ENCODE measurements at places on chromosomes 6 and 20. TPM values are rescaled to one million over a fixed set of nuclear protein-coding genes. Genes with fewer than 3 reads are reported as not detected.
A peak's percentile ranks its signal among the peaks of the same experiment; 100 is the strongest.

RNF39 gene
- total RNA-seq: not detected

SH3BGRL2 gene
- 14.1 TPM for total RNA-seq

DEFB114 gene
- not detected for total RNA-seq

BPI gene
- not detected for total RNA-seq

CASP8AP2 gene
- 12.6 TPM for total RNA-seq

ABHD16A gene
- total RNA-seq: 38.3 TPM

PLG gene
- total RNA-seq: 0.16 TPM

RAET1L gene
- not detected for total RNA-seq

DNA sequence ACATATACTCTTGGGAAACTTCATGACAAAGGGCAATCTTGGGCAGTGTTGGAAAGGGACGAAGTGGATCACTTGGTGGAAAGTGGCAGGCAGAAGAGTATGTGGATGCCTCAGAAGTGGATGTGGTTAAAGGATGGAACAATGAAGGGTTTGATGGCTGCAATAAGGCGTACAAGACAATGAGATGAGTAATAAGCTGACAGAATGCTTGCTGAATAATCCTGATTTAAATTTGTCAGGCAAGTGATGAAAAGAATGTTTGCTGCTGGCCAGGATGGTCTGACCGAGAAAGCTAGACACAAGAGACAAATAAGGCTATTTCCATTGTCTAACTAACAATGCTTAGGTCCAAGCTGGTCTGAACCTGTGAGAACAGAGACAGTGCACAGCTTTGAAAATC lies 61.6 kb upstream of the CEP85L start:
- no peak overlapping the region for H3K4me3 ChIP-seq
- peak; percentile 75 for DNase-seq
- no peaks in the 10 kb centered on the region for H3K27me3 ChIP-seq
- H3K27ac ChIP-seq: peak overlapping the region; percentile 21
- peaks cover 24% of the 10 kb centered on the region for H3K4me1 ChIP-seq

- H3K4me1 ChIP-seq: peaks cover 12% of the 10 kb centered on the region
- H3K36me3 ChIP-seq: no peaks in the 10 kb centered on the region
- no peaks in the 10 kb centered on the region for H3K27me3 ChIP-seq
- no peak for DNase-seq
Observed at GRCh38 chr20:24116611-24117010, 128.0 kb upstream of the GGTLC1 start.

- no peak overlapping the region for H3K27ac ChIP-seq
- H3K4me1 ChIP-seq: no peaks in the 10 kb centered on the region
- no peaks in the 10 kb centered on the region for H3K27me3 ChIP-seq
- no peak overlapping the region for H3K4me3 ChIP-seq
- DNase-seq: no peak
- H3K36me3 ChIP-seq: no peaks in the 10 kb centered on the region
Observed at GRCh38 chr6:50116797-50117542, 67.2 kb upstream of the DEFB112 start.

DNA sequence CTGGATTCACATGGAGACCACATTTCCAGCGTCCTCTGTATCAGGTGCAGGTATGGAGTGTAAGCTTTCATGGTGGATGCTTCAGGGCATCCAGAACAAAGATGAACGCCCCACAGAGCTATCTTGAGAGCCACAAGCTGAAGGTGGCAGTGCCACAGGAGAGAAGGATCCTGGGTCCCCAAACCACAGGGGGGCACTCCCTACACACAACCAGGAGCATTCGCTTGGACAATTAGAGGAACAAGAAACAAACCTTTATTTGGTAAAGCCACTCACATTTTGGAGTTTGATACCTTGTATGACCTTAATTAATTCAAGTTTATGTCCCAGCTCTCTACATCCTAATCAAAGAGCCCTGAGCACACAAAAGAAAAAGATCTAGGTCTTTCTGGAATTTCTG lies 406.3 kb downstream of the PREX1 start:
- no peak overlapping the region for H3K4me3 ChIP-seq
- H3K27ac ChIP-seq: no peak overlapping the region
- H3K4me1 ChIP-seq: no peaks in the 10 kb centered on the region
- peaks cover 3% of the 10 kb centered on the region for H3K27me3 ChIP-seq
- H3K36me3 ChIP-seq: no peaks in the 10 kb centered on the region
- no peak for DNase-seq

DNA sequence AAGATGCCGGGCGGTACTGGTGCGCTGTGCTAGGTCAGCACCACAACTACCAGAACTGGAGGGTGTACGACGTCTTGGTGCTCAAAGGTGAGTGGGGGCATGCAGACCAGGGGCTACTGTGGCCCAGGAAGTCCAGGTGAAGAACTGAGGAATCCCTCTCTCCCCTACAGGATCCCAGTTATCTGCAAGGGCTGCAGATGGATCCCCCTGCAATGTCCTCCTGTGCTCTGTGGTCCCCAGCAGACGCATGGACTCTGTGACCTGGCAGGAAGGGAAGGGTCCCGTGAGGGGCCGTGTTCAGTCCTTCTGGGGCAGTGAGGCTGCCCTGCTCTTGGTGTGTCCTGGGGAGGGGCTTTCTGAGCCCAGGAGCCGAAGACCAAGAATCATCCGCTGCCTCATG lies 1.0 kb downstream of the LY6G6F start:
- no peak for DNase-seq
- H3K4me1 ChIP-seq: peaks cover 6% of the 10 kb centered on the region
- no peak overlapping the region for H3K27ac ChIP-seq
- no peak overlapping the region for H3K4me3 ChIP-seq
- H3K27me3 ChIP-seq: peaks cover 2% of the 10 kb centered on the region

DNA sequence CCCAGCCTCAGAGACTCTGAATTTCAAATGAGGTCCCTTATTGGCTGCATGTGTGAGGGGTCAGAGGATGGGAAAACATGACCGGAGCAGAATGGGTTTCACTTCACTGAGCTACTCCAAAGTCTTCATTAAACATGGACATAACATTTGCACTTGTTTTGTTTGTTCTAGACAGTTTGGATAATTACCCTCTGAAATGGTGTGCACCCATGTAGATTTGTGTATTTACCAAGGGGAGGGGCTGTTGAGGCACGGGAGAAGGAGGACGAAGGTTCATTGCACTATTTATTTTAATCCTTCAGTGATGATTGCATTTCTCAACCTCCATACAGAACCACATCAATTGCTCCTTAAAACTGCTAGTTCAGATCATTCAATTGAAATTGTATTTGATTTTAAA lies 364.2 kb downstream of the TFAP2B start:
- no peak for DNase-seq
- H3K4me1 ChIP-seq: no peaks in the 10 kb centered on the region
- H3K4me3 ChIP-seq: no peak overlapping the region
- H3K36me3 ChIP-seq: no peaks in the 10 kb centered on the region
- no peak overlapping the region for H3K27ac ChIP-seq

- H3K4me3 ChIP-seq: no peak overlapping the region
- H3K27me3 ChIP-seq: no peaks in the 10 kb centered on the region
- no peak for DNase-seq
- H3K4me1 ChIP-seq: no peaks in the 10 kb centered on the region
- no peaks in the 10 kb centered on the region for H3K36me3 ChIP-seq
Observed at GRCh38 chr20:24870881-24871280, 78.2 kb upstream of the CST7 start.

- DNase-seq: no peak
- peaks cover 8% of the 10 kb centered on the region for H3K4me1 ChIP-seq
- no peaks in the 10 kb centered on the region for H3K36me3 ChIP-seq
- no peaks in the 10 kb centered on the region for H3K27me3 ChIP-seq
Observed at GRCh38 chr6:15421945-15422733, 176.3 kb downstream of the JARID2 start.

DNA sequence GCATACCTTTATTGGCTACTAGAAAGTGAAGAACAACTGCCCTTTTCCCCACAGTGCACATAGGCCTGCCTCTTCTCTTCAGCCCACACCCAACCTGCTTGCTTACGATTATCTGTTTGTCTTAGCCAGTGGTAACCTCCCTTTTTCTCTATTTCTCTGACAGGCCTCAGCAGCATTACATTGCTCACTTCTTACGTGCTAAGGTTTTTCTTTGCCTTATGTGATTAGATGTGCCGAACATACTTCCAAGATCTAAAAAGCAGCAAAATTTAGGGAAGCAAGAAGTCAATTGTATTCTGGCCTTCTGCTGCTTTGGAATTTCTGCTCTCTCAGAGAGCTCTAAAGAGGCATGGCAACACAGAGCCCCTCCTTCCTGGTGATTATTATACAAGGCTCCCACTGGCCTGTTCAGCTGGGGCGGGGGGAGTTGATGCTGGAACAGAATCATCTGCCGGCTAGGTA lies 7.0 kb downstream of the B4GALT5 start:
- H3K4me3 ChIP-seq: no peak overlapping the region
- H3K27me3 ChIP-seq: no peaks in the 10 kb centered on the region
- no peak for DNase-seq
- peaks cover 1% of the 10 kb centered on the region for H3K4me1 ChIP-seq

DNA sequence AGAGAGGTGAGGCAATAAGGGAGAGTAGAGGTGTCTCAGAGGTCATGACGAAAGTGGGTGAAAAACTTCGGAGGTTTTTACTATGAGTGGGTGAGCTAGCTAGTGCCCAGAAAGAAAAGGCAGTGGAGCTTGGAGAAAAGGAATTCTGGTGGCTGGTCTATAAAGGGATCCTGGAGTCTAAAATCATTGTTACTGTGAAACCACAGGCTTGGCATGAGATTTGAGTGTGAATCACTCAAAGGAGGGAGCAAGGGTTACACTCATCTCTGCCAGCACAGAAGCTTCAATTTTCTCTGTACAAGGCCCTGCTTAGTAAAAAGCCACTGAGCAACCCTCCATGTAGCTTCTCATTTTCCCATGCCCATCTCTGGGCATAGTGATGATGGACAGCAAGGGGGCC lies 47.5 kb downstream of the CD83 start:
- DNase-seq: peak; percentile 89
- no peak overlapping the region for H3K27ac ChIP-seq
- H3K36me3 ChIP-seq: no peaks in the 10 kb centered on the region
- peaks cover 7% of the 10 kb centered on the region for H3K4me1 ChIP-seq
- H3K4me3 ChIP-seq: no peak overlapping the region

DNA sequence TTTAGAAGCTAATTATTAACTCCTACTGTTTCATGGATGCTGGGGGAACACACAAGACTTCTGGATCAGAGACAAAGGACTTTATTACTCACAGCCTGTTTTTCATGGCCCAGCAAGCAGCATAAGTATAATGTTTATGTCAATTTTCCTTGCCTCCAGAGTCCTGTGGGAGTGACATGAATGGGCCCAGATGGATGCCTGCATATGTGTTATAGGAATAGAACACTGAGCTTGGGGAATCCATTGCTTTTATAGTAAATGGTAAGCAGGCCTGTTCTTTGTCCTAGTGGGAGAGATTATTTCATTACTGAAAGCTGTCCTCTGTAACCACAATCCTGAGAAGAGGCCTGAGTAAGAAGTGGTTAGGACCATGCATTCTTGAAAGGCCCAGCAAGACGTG lies 25.6 kb downstream of the BLTP3A start:
- no peak overlapping the region for H3K27ac ChIP-seq
- no peaks in the 10 kb centered on the region for H3K36me3 ChIP-seq
- no peaks in the 10 kb centered on the region for H3K27me3 ChIP-seq
- DNase-seq: peak; percentile 64

DNA sequence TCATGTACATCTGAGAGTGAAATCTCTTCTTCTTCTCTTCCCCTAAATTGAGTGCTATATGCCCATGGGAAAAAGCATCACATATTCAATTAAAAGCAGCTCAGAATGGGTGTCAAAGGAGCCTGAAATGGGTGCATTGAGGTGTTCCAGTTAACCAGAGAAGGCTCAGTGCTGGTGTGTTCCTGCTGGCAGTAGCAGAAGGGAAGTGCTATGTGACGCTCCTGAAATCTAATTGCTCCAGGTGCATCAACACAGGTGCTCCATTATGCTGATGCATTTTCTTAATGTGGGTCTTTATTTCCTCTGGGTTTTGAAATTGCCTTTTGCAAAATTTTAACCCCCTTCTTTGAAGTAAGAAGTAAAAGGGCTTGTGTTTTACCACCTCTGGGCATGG lies 17.9 kb downstream of the SLC22A2 start:
- no peaks in the 10 kb centered on the region for H3K27me3 ChIP-seq
- no peak for DNase-seq
- H3K27ac ChIP-seq: no peak overlapping the region
- no peak overlapping the region for H3K4me3 ChIP-seq
- no peaks in the 10 kb centered on the region for H3K36me3 ChIP-seq

DNA sequence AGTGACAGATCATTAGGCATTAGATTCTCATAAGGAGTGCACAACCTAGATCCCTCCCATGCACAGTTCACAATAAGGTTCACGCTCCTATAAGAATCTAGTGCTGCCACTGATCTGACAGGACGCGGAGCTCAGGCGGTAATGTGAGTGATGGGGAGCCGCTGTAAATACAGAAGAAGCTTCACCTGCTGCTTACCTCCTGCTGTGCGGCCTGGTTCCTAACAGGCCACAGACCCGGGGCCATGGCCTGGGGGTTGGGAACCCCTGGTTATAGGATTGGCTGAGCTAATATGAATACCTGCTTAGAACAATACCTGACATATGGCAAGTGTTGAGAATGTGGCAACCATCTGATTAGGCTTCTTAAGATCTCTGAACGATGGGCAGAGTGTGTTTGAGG lies 2.4 kb downstream of the PNPLA1 start:
- H3K27ac ChIP-seq: no peak overlapping the region
- no peak overlapping the region for H3K4me3 ChIP-seq
- no peaks in the 10 kb centered on the region for H3K4me1 ChIP-seq
- no peak for DNase-seq
- H3K36me3 ChIP-seq: no peaks in the 10 kb centered on the region

DNA sequence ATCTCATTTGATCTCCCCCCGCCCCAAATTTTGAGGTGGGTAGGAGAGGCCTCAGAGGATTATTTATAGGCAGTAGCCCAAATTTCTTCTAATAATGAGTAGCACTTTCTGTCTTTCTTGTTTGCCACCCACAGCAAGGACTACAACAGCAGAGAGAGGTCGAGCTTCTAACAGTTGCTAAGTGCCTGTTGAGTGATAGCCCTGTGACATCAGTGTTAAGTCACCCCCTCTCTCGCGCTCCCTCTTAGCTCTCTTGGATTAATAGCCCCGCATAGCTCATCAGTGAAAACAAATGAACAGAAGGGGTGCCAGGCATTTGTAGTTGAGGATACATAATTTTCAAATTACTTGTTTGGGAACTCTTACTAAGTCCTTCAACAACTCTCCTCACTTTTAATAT lies 3.5 kb downstream of the ANKRD60 start:
- H3K27ac ChIP-seq: no peak overlapping the region
- no peak for DNase-seq
- H3K4me3 ChIP-seq: no peak overlapping the region
- peaks cover 9% of the 10 kb centered on the region for H3K4me1 ChIP-seq
- H3K27me3 ChIP-seq: peaks cover 37% of the 10 kb centered on the region

Measured in astrocyte (in vitro differentiated cells and primary cell).